Type B pancreatic cell (in vitro differentiated cells): ENCODE measurements at places on chromosomes 11 and 22. TPM values are rescaled to one million over a fixed set of nuclear protein-coding genes. Genes with fewer than 3 reads are reported as not detected.

The TSG101 gene
- total RNA-seq: 54.4 and 60.6 TPM in 2 replicates

- DNase-seq: no peak
Measured at GRCh38 chr22:37240240-37240940, 3.7 kb downstream of the RAC2 start.

DNA sequence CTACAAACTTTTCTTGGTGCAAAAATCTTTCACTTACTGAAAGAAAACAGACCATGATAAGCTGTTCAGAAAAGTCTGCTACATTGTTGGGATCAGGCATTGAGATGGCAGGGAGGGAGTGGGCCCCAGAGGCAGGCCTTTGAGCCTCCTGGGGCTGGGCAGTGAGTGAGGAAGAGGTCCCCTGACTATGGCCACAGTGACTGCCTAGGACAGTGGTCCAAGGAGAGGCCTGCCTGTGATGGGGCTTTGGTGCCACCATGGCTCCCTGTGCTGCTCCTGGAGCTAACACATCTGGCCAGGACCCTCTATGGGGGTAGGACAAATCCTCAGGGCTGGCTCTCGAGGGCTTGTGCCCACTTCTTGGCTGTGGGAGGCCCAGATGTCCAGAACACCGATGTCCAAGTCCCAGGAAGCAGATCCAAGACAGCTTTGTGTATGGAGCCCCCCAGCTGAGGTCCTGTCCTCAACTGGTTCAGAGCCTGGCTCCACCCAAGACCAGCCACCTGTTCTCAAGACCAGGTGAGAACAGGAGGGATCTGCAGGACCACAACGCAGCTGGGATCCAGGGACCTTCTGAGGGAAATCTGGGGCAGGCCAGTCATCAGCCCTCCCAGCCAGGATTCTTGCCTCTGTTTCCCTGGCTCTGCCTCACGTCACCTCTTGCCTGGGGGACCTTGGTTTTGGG lies 36.9 kb downstream of the PPM1F start:
- DNase-seq: no peak

The CCDC134 gene
- total RNA-seq: 13.2 and 19.6 TPM in 2 replicates

GRCh38 chr22:22914726-22915669 lies 27.4 kb downstream of the IGLL5 start:
- no peak for DNase-seq

- no peak for DNase-seq
Measured at GRCh38 chr11:131109790-131110189, 193.5 kb upstream of the SNX19 start.

The MAJIN gene
- not detected in 2 replicates for total RNA-seq

GRCh38 chr11:64875369-64876228 lies 2.8 kb downstream of the EHD1 start:
- no peak for DNase-seq

The DERL3 gene
- 2.6 and 9.5 TPM in 2 replicates for total RNA-seq

- DNase-seq: no peak
Measured at GRCh38 chr22:37571258-37571991, 8.5 kb downstream of the LGALS2 start.

- DNase-seq: no peak
Measured at GRCh38 chr11:46296059-46296527, 18.6 kb downstream of the CREB3L1 start.

The SLC17A6 gene
- 2.7 and 3.4 TPM in 2 replicates for total RNA-seq
